Activated CD4-positive, alpha-beta T cell treated with anti-CD3 and anti-CD28 coated beads, Interleukin-2, amount 50 U/mL, for 1 hour (primary cell): ENCODE measurements at places on chromosomes 3 and 15.
A peak's percentile ranks its signal among the peaks of the same experiment; 100 is the strongest.

GRCh38 chr3:67876261-67876660 lies 221.8 kb upstream of the SUCLG2 start:
- no peak for DNase-seq

- no peak for DNase-seq
Measured at GRCh38 chr3:157176934-157177333, 17.0 kb upstream of the CCNL1 start.

DNA sequence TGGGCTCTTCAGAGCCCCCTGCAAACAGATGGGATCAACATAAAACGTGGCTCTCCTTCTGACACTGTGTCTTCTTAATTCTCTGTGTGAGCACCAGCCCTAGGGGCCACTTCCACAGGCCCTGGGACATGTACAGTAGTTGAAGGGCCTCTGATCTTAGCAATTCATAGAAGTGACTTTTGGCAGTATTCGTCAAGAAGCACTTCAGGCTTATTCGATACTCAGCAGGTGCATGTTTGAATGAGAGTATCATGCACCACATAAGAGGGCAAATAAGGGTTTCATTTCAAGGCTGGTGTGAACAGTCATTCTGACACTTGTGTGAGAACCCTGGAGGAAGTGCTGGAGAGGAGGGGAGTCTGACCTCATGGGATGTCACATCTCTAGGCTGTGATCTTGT lies 113.9 kb downstream of the GABRG3 start:
- no peak for DNase-seq

DNA sequence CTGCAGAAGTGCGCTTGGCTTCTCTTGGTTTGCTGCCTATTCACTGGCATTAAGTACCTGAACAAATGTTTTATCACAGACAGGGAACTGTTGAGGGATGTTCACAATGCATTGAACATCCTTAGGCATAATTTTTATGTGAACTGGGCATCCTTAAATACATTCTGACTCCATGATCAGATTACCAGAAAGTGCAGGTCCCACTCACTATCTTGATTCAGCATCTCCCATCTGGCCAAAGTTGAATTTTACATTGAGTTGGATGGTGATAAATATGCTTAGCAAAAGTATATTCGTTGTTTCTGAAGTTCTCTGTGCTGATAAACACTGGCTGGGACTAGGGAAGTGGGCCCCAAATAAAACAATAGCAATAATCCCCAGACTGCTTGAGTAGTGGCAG lies 108.5 kb downstream of the RBMS3 start:
- no peak for DNase-seq

DNA sequence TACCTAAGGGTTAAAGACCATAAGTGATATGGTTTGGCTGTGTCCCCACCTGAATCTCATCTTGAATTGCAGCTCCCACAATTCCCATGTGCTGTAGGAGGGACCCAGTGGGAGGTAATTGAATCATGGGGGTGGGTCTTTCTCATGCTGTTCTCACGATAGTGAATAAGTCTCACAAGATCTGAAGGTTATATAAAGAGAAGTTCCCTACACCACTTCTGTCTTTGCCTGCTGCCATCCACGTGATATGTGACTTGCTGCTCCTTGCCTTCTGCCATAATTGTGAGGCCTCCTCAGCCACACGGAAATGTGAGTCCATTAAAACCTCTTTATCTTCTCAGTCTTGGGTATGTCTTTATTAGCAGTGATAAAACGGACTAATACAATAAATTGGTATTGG lies 75.0 kb upstream of the CADPS start:
- DNase-seq = no peak

GRCh38 chr15:71250936-71251583 lies 135.8 kb downstream of the THSD4 start:
- DNase-seq = no peak

DNA sequence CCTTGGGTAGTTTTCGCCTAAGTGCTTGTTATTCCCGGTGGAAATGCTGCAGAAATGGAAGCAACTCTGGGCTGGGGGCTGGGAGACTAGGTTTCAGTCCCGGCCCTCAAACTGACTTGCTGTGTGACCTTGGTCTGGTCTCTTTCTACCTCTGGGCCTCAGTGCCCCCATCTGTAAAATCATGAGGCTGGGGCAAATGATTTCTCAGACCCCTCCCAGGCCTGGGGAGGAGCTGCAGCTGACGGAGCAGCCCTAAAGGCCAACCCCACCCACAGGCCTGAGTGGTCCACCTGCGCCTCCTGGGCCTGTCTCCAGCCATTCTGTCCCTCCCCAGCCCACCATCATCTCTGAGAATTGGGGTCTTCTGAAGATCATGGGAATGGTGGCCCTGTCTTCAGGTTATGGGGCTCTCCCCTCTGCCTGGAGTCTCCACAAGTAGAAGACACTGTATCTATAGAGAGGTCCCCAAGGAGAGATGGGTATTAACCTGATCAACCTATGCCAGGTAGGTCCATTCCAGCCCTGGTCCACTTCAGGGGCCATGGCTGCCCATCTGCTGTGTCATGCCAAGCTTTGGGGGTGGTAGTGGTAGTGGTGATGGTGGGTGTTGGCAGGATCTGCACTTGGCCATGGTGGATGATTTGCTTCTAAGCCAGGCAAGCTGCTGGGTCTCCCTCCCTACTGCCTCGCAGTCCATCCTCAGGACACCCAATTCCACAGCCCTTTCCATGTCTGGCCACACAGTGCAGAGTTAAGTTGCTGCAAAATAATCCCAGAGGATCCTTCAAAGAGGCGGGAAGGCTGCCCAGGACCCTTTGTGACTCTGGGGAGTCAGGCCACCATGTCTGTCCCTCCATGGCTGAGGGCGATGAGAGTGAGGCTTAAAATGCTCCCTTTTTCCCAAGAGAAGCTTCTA lies 46.0 kb downstream of the ITGA11 start:
- no peak for DNase-seq

GRCh38 chr3:4794331-4794730 lies 184.9 kb upstream of the BHLHE40 start:
- no peak for DNase-seq

- DNase-seq = no peak
Measured at GRCh38 chr3:16181361-16181760, 6.9 kb downstream of the GALNT15 start.

DNA sequence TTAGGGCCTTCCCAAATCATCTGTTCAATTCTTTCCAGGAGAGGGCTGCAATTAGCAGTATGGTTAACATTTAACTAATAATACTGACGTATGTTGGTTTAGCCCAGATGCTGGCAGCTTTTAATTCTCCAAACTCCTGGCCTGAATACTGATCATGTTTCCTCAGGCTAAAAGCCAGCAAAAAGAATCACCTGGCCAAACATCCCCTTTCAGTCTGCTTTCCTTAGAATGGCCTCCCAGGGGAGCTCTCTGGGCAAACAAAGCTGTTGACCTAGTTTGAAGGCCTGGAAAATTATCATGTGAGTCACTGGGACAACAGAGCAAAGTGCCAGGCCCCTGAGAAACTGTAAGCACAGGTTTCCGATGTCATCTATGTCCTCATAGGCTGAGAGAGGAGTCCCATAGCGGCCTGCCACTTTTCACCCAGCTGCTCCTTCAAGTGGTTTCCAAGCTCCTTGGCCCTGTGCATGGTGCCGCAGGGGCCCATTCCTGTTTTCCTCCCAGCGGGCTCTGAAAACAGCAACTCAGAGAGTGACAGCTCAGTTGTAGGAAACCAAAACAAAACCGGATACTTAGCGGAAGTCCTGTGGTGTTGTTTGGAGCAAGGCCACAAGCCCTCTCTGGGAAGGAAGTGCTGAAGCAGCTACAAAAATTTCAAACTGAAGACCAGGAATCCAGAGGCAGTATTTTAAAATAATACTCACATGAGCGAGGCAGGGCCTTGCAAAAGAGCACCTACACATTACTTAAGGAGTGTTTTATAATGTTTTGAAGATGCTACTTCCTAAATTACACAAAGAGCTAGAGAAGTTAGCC lies 36.5 kb upstream of the RAB11A start:
- peak; percentile 50 for DNase-seq

DNA sequence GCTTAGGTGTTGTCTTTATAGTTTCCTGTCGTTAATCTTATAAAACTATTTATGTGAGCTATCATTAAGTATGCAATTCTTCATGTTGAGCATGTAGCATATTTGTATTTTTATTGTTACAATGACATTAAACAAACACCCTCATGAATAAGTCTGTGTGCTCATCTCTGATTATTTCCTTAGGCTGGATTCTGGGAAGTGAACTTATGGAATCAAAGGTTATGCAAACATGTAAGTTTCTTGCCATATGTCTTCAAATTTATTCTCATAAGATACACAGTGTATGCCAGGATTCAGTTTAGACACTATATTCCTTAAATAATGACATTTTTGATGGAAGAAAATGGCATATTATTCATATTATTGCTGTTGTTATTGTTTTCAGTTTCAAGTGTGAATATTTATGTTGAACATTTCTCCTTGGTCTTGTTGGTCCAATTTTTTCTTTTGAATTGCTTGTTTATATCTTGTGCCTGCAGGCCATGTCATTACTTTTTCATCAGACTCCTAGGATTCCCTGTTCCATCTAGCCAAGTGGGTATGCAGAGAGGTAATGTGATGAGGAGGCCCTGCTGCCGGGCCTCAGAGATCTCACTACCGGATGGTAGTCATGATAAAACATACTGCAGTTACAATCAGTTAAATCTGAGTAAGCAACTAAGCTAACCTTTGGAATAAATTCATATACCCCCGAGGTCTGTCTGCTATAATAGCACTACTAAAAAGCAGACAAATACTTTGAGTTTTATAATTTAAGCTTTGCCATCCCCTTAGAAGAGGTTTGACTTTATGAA lies 684.3 kb upstream of the SGO1 start:
- DNase-seq = no peak

DNA sequence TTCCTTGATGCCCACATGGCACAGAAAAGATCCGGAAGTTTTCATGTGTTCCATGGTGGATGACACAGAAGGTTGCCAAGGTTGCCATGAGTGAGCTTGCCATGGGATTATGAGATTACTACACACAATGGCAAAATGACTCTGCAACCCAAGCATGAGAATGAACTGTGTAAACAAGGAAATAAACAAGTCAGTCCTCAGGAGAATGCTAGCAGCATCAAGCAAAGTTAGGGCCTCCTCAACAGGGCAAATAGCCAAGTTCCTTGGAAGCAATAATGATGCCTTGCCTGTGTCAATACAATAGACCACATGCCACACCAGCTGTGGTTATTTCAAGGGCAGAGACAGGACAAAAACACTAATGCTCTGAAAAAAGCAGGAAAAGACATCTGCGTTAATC lies 41.8 kb downstream of the AQR start:
- DNase-seq = no peak

DNA sequence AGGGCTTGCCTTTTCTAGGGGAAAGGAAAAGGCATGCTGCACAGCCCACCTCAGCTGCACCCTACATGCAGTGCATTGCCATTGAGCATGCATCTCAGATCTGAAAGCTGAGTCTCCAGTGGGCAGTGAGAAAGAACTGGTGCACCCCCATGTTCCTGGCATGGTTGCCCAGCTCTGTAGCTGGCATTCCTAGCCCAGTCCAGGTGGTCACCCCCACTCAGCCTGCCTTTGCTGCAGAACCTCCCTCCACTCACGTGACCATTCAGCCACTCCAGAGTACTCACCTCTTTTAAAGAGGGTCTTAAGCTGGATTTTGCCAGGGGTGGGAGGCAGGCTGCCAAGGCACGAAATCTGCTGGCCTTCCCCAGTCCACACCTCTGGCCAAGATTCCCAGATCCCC lies 208.6 kb upstream of the TOPAZ1 start:
- no peak for DNase-seq

DNA sequence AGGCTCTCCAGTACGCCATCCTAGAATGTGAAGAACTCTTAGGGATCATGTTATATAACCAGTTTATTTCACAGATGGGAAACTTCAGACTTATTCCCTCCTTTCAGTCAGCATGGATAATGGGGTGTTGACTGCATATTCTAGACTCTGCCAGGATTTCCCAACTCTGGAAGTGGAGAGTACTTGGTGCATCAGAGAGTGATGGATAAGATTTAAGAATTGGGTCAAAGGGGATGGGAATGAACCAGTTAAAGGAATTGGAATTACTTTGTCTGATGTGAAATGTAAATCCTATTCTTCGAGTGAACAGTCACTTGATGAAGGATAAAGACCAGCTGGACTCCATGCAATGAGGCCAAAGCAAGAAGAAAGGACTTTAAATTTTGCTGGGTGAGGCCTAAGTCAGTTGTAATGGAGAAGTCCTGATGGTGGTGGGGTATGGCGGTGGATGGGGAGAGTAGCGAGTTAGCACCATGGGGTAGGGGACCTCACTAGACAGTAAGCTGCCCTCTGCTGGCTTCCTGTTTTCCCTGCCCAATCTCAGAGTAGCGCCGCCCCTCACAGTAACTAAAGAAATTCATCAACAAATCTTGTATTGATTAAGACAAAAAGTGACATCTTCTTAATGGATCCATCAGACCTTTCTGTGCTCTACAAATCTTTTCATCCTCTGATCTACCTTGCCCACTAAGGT lies 7.3 kb upstream of the CACNA1D start:
- no peak for DNase-seq

DNA sequence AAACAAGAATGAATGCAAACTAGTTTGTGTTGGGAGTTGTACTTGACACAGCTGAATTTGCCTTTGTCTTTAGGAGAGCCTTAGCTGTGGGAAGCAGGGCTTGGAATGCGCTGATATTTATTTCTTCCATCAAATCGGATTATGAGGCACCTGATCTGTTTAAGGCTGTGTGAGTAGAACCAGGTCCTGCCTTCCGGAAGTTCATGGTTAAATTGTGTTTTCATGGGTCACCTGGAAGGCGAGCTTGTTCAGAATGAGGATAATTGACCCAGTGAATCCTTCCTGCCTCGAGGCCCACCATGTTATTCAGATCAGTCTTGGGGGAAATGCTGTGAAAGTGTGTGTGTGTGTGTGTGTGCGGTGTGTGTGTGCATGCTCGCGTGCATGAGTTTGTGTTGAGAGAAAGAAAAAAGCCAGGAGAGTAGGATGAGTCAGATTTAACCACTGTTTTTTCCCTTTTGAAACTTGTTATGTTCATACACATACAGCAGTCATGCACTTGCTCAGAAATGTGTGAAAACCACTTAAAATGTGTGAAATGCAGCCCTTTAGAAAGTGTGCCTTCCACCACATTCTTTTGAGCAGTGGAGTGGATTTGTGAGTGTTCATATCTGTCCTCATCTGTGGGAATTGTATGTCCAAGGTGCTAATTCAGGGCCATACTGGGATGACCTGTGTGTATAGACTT lies 36.7 kb downstream of the SMAD3 start:
- no peak for DNase-seq

DNA sequence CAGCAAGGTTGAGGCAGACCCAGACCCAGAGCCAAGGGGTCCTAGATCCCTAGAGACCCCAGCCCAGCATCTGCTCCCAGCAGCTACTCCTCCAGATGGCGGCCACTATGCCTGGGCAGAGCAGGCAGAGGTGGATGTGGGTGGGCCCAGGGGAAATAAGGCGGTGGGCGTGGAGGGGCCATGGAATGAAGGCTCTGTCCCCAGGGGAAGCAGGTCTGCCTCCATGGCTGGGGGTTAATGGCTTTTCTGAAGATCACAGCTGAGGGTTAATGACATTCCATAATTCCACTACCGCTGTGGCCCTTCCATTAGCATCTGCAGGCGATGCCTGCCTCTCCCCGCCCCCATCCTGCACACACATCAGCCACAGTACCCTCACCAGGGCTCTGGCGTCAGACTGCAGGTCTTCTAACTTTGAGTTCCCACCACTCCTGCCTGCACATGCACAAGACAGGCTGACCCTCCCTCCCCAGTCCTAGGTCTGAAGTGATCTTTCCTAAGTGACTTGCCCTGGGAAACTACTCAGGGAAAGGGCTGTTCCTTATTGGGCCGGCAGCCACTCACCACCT lies 41.2 kb downstream of the CCDC33 start:
- DNase-seq = no peak
